Kidney (tissue), 22 donors: ENCODE measurements at places on chromosomes 1 and 21. TPM values are rescaled to one million over a fixed set of nuclear protein-coding genes. Genes with fewer than 3 reads are reported as not detected.

DNA sequence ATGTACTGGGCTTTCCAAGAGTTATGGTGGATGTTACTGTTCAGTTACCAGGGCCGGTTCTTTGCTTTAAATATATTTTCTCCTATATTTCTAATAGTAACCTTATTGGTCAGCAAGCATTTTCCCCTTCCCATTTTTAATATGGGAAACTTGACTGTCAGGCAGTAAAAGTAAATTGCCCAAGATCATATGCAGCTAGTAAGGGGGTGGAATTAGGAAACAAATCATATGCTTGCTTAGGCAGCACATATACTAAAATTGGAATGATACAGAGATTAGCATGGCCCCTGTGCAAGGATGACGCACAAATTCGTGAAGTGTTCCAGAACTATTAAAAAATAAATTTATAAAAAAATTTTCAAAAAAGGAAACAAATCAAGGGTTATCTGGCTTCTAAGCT is 73.9 kb downstream of the PATJ start:
- H3K4me1 ChIP-seq = no peaks in the 10 kb centered on the region
- H3K27ac ChIP-seq = no peak overlapping the region
- H3K36me3 ChIP-seq = peaks cover 9% of the 10 kb centered on the region
- H3K4me3 ChIP-seq = no peak overlapping the region
- H3K27me3 ChIP-seq = no peaks in the 10 kb centered on the region

GRCh38 chr1:231642618-231643017 is 16.0 kb downstream of the DISC1 start:
- no peaks in the 10 kb centered on the region for H3K36me3 ChIP-seq
- H3K27me3 ChIP-seq = no peaks in the 10 kb centered on the region
- H3K4me3 ChIP-seq = no peak overlapping the region
- no peak overlapping the region for H3K27ac ChIP-seq

DNA sequence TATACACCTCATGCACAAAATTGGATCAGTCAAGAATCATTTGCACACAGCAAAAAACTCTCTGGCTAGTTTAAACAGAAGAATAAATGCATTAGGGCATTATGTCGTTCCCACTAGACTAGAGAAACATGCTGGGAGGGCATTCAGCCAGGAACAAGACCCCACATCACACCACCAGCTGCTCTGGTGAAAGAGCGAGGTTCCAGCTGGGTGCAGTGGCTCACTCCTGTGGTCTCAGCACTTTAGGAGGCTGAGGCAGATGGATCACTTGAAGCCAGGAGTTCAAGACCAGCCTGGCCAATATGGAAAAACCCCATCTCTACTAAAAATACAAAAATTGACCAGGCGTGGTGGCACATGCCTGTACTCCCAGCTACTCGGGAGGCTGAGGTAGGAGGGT is 52.1 kb upstream of the BACE2 start:
- H3K36me3 ChIP-seq = no peaks in the 10 kb centered on the region
- no peaks in the 10 kb centered on the region for H3K27me3 ChIP-seq
- H3K27ac ChIP-seq = no peak overlapping the region
- no peak overlapping the region for H3K4me3 ChIP-seq

DNA sequence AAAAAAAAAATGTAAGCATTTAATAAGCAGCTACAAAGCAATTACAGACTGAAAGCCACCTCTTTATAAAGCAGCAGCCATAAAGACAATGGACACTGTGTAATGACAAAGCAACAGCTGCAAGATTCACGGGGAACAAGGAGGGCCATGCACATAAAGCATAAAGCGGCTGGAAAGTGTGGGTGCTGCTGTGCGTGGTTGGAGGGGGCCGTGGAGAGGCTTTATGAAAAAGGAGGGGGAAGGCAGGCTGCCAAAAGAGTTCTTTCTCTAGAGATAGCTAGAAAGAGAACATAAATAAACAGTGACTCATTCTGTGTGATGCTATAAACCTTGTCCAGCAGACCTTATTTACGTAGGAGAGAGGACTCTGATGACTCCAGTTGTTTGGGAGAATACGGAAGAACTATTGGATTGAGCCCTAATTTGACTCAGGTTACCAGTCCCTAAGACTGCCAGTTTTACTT is 49.3 kb downstream of the ADAMTS1 start:
- no peak overlapping the region for H3K4me3 ChIP-seq
- DNase-seq = no peak
- no peaks in the 10 kb centered on the region for H3K27me3 ChIP-seq
- H3K27ac ChIP-seq = no peak overlapping the region
- no peaks in the 10 kb centered on the region for H3K4me1 ChIP-seq

DNA sequence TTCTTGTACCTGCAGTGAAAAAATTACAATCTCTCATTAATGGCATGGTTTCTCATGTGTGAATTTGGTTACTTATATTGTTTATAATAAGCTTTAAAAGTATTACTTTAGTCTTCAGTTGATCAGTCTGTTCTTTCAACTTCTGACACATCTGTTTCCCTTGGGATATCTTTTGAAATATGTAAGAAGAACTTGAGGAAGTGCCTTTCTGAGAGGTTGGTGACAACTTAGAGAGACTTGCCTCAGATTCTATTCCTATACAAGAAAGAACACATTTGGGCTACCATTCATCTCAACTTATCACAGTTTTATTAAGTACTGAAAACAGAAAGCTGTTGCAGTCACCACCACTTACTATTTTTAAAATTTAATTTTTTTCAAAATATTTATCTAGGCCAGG is 8.1 kb downstream of the AKNAD1 start:
- H3K27me3 ChIP-seq = no peaks in the 10 kb centered on the region
- no peak overlapping the region for H3K27ac ChIP-seq
- H3K4me1 ChIP-seq = no peaks in the 10 kb centered on the region
- DNase-seq = no peak
- H3K4me3 ChIP-seq = no peak overlapping the region

DNA sequence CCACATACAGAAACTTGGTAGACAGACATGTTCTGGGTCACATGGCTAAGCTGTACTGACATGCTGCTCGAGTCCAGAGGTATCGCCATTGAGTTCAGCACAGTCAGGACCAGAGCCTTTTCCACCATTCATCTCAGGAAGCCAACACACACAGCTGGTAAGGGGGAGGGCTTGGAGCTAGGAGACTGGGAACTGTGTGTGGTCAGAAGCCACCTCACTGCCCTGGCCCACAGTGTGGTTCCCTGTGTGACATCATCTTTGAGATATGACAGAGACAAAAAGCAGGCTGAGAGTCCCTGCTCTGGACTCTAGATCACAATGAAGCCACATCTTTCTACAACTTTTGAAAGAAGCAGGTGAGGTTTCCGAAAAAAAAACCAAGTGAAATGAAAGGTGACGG is 107.2 kb downstream of the SIM2 start:
- H3K27me3 ChIP-seq = no peaks in the 10 kb centered on the region
- no peaks in the 10 kb centered on the region for H3K36me3 ChIP-seq
- H3K4me3 ChIP-seq = no peak overlapping the region

DNA sequence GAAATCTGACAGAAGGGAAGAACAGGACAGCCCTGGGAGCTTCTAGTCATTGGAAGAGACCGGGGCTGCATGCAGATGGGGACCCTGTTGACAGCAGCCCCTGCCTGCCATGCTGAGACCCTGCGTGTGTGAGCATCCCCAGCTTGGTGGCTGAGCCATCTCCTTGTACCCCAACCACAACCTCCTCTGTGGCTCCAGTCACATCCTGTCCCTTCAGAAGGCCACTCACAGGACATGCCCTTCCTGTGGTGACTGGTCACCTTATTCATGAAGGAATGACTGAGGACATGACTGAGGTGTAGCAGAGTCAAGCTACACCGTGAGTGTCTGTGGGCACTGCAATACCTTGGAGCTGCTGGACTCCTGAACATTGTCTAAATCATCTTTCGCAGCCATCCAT is 141.8 kb upstream of the ERRFI1 start:
- DNase-seq = no peak
- H3K27ac ChIP-seq = no peak overlapping the region
- H3K4me3 ChIP-seq = no peak overlapping the region

- no peak for DNase-seq
- H3K4me1 ChIP-seq = no peaks in the 10 kb centered on the region
These were observed 59.3 kb upstream of the FBXO28 start for GRCh38 chr1:224054611-224055010.

GRCh38 chr1:220166853-220167252 is 72.9 kb downstream of the IARS2 start:
- no peak for DNase-seq
- no peak overlapping the region for H3K27ac ChIP-seq

GRCh38 chr1:209787551-209787950 is 3.2 kb upstream of the C1orf74 start:
- no peaks in the 10 kb centered on the region for H3K4me1 ChIP-seq
- no peak overlapping the region for H3K4me3 ChIP-seq
- H3K27ac ChIP-seq = peak overlapping the region; percentile 68
- DNase-seq = no peak

- H3K27me3 ChIP-seq = no peaks in the 10 kb centered on the region
- peaks cover 2% of the 10 kb centered on the region for H3K4me1 ChIP-seq
- DNase-seq = no peak
- H3K4me3 ChIP-seq = peak overlapping the region; percentile 79
- peaks cover 2% of the 10 kb centered on the region for H3K36me3 ChIP-seq
These were observed 1.6 kb downstream of the PPP1R15B start for GRCh38 chr1:204409836-204410687.

GRCh38 chr1:210214573-210215409 is 17.8 kb upstream of the SERTAD4 start:
- no peaks in the 10 kb centered on the region for H3K27me3 ChIP-seq
- no peaks in the 10 kb centered on the region for H3K4me1 ChIP-seq
- no peak overlapping the region for H3K4me3 ChIP-seq
- H3K36me3 ChIP-seq = no peaks in the 10 kb centered on the region
- H3K27ac ChIP-seq = no peak overlapping the region
- no peak for DNase-seq

DNA sequence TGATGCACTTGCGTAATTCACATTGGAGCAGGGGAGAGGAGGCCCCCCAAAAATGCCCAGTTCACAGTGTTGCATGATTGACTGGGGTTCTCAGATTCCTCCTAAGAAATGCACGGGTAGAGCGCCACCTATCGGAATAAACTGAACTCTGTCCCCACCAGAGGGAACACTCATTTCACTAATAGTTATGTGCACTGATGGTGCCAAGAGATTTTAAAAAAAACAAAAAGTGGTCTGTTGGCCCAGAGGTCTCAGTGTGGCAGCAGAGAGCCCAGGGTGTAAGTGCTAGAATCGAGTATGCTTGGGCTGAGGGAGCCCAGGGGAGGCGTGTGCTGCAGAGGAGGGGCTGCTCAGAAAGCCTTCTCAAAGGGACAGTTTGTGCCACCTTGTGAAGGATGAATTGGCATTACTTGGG is 6.9 kb downstream of the PINK1 start:
- H3K27ac ChIP-seq = no peak overlapping the region
- no peaks in the 10 kb centered on the region for H3K27me3 ChIP-seq
- peaks cover 47% of the 10 kb centered on the region for H3K36me3 ChIP-seq
- no peak overlapping the region for H3K4me3 ChIP-seq
- peak; percentile 60 for DNase-seq

DNA sequence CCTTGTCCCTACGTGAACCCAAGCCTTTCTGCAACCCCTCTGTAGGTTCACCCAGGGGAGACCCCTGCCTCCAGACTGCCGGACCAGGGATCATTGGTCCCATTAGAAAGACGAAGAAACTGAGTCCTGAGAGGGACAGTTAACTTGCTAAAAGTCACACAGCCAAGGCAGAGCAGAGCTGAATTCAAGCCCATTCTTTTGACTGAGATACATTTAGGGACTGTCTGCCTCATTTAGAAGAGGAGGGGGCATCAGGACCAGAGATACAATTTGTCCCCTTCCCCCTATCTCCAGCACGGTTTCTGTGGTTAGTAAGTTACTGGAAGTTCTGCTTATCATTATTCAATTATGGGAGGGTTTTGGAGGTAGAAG is 19.1 kb downstream of the KCNQ4 start:
- H3K27me3 ChIP-seq = no peaks in the 10 kb centered on the region
- peaks cover 14% of the 10 kb centered on the region for H3K4me1 ChIP-seq

GRCh38 chr21:32352526-32352925 is 40.3 kb downstream of the URB1 start:
- H3K27me3 ChIP-seq = no peaks in the 10 kb centered on the region
- H3K27ac ChIP-seq = no peak overlapping the region
- DNase-seq = no peak
- H3K36me3 ChIP-seq = peaks cover 63% of the 10 kb centered on the region
- H3K4me3 ChIP-seq = no peak overlapping the region
- no peaks in the 10 kb centered on the region for H3K4me1 ChIP-seq

- peak; percentile 72 for DNase-seq
- no peak overlapping the region for H3K4me3 ChIP-seq
- H3K27ac ChIP-seq = peak overlapping the region; percentile 45
- H3K4me1 ChIP-seq = no peaks in the 10 kb centered on the region
- no peaks in the 10 kb centered on the region for H3K27me3 ChIP-seq
These were observed 42.1 kb upstream of the SRP9 start for GRCh38 chr1:225735252-225736149.

GRCh38 chr1:19208710-19209438 is 1.2 kb downstream of the UBR4 start:
- peak overlapping the region; percentile 79 for H3K27ac ChIP-seq
- DNase-seq = no peak
- no peaks in the 10 kb centered on the region for H3K27me3 ChIP-seq
- H3K36me3 ChIP-seq = peaks cover 2% of the 10 kb centered on the region

DNA sequence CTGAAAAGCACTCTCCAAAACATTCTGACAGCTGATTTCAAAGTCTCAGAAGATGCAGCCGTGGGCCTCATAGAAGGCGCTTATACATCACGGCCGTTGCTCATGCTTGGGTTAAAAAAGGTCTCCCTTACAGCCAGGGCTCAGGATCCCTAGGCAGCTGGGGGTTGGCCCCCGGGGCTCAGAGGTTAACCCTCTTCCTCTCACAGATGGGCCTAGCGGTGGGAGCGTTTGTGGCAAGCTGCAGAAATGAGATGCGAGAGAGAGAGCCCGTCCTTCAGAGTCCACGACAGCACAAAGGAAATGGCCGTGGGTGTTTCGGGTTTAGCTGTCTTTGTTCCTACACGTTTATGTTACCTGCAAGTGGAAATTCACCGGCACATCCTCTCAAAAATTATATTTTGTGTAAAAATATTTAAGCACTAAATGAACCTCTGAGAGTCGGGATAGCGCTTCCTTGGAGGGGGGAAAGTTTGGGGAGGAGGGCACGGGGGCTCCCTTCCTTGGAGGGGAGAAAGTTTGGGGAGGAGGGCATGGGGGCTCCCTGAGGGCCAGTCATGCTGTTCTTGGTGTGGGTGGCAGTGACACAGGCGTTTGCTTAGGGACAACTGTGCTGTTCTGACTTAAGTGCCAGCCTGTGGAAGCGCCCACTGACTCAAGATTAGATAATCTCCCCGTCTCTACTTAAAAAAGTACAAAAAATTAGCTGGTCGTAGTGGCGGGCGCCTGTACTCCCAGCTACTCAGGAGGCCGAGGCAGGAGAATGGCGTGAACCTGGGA is 20.5 kb upstream of the PRDM15 start:
- H3K27ac ChIP-seq = no peak overlapping the region
- no peak for DNase-seq
- H3K27me3 ChIP-seq = no peaks in the 10 kb centered on the region
- H3K4me3 ChIP-seq = no peak overlapping the region

GRCh38 chr1:241163363-241163762 is 193.6 kb downstream of the RGS7 start:
- H3K27ac ChIP-seq = no peak overlapping the region
- H3K4me1 ChIP-seq = no peaks in the 10 kb centered on the region
- no peaks in the 10 kb centered on the region for H3K27me3 ChIP-seq
- H3K4me3 ChIP-seq = no peak overlapping the region
- DNase-seq = no peak

- no peak overlapping the region for H3K27ac ChIP-seq
- H3K27me3 ChIP-seq = no peaks in the 10 kb centered on the region
- no peak overlapping the region for H3K4me3 ChIP-seq
These were observed 8.0 kb upstream of the RLF start for GRCh38 chr1:40153073-40153770.

The AZIN2 gene
- 4.9 TPM for total RNA-seq

The PADI2 gene
- total RNA-seq = 6.0 TPM

The CELA3B gene
- total RNA-seq = not detected

The ERG gene
- total RNA-seq = 29.6 TPM

The TSACC gene
- not detected for total RNA-seq

The NUF2 gene
- 1.2 TPM for total RNA-seq

The WNT2B gene
- 4.7 TPM for total RNA-seq

The AGO4 gene
- 12.2 TPM for total RNA-seq

The LINGO4 gene
- total RNA-seq = 0.41 TPM

The UBXN10 gene
- 12.6 TPM for total RNA-seq
